ENCODE measurements at places on chromosomes 6 and 20.

GRCh38 chr6:69289689-69290495 lies 506.9 kb downstream of the LMBRD1 start:
- DNase-seq = no peak

GRCh38 chr6:151181706-151182363 lies 57.9 kb upstream of the AKAP12 start:
- no peak for DNase-seq

DNA sequence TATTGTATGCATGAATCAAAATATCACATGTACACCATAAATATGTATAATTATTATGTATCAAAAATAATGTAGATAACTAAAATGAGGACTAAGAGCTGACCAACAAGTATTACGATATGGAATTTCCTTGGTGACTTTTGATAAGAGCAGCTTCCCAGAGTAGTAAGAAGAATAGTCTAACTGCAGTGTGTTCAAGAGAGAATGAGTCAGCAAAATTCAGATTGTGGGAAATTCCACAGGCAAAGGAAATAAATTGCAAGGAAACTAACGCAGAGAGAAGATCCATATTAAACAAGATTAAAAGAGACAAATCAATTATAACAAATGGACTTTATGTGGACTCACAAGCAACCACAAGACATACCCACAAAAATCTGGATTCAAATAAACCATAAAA lies 26.4 kb downstream of the FRK start:
- DNase-seq = no peak

GRCh38 chr6:26029570-26029856 lies 57.7 kb upstream of the HFE start:
- DNase-seq = no peak

DNA sequence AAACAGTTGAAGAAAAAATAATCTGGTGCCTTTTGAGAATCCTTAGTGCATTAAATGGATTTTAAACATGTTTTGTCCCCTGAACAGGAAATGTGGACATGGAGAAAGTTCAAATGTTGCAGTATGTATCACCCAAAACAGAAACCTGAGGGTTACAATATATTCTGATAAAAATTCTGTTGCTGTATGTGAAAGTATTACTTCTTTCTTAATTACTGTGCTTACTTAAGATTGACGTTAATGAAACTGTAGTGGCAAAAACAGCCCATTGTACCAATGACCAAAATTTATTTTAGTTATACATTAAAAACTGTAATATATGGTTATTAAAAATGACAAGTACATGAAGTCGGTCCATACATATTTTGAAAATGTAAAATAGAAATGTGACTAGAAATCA lies 100.6 kb downstream of the PRDM1 start:
- DNase-seq = no peak

DNA sequence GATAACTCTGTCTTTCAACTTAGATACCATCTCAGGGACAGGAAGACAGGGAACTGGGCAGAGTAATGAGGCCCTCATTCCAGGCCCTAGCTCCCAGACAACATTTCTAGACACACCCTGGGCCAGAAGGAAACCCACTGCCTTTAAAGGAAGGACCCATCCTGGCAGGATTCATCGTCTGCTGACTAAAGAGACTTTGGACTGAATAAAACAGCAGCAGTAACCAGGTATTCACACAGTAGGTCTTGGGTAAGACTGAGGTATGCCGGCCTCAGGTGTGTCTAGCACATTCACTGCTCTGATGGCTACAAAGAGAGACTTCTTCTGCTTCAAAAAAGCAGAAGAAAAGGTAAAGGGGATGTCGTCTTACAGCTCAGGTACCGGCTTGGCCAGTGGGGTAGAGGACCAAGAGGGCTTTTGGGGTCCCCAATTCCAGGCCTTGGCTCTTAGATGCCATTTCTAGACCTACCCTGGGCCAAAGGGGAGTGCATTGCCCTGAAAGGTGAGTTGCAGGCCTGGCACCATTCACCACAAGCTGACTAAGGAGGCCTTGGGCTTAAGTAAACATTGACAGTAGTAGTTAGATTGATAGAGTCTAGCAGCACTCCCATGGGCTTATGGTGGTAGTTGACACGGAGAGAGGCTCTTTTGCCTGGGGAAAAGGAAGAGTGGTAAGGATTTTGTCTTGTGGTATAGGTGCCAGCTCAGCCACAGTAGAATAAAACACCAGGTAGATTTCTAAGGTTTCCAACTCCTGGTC lies 13.4 kb downstream of the SNX14 start:
- no peak for DNase-seq

- DNase-seq = no peak
These were observed 650.5 kb downstream of the UTRN start for GRCh38 chr6:144935661-144936060.

DNA sequence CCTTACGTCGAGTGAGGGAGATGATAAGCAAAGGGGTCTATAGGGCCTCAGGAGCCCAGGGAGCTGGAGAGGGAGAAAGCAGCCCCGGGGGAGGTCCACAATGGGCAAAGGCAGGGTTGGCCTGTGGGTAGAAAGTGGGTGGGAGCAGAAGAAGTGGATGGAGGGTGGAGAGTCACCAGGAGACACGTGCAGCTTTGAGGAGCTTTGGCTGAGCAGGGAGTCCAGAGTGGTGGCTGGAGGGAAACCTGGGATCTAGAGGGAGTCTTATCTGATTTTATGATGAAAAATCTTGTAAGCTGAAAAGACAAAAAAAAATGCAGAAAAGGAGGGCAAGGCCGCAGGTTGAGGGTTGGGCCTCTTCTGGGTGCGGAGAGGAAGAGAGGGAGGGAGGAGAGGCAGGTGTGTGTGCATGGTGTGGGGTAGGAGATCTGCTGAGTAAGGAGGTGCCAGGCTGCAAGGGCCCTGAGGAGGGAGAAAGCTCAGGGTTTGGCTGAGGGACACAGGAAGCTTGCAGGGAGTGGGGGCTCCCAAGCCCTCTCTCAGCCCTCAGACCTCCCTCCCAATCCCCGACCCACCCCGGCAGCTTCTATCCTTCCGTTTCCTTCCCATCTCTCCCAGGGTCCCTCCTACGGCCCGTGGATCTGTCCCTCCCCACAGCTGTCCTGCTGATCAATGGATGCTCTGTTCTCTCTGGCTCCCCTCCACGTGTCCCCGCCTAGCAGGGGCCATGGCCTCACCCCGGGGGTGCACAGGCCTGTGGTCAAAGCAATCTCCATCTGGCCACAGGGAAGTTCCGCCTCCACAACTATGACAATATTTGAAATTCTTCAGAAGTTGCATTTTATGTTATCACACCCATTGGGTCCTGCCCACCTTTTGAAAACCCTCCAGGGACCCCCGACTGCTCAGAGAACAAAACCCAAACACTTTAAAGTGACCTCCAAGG lies 17.1 kb upstream of the BPI start:
- peak; percentile 31 for DNase-seq

GRCh38 chr6:119166024-119166784 lies 87.7 kb upstream of the FAM184A start:
- no peak for DNase-seq

- no peak for DNase-seq
These were observed 190.3 kb upstream of the PCSK2 start for GRCh38 chr20:17036541-17036940.

- DNase-seq = no peak
These were observed 64.8 kb downstream of the IBTK start for GRCh38 chr6:82182756-82183155.

DNA sequence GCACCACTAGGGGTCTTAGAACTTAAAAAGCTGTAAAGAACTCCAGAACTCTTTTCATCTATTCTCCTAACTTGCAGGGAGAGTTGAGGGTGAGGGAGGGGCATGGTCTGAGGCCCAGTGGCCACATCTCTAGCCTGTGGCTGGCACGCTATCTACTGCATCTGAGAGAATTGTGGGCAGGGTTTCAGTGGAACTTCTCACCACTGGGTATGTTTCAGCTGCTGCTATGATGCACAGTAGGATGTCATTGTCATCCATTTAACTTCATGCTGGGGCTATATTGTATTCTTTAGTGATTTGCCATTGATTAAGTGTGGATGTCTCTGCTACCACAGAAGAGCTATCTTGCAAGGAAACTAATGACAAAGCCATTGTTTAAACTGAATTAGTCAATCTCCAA lies 4.5 kb downstream of the TMEM14A start:
- DNase-seq = no peak

GRCh38 chr20:38789503-38790199 lies 15.8 kb upstream of the PPP1R16B start:
- DNase-seq = no peak

DNA sequence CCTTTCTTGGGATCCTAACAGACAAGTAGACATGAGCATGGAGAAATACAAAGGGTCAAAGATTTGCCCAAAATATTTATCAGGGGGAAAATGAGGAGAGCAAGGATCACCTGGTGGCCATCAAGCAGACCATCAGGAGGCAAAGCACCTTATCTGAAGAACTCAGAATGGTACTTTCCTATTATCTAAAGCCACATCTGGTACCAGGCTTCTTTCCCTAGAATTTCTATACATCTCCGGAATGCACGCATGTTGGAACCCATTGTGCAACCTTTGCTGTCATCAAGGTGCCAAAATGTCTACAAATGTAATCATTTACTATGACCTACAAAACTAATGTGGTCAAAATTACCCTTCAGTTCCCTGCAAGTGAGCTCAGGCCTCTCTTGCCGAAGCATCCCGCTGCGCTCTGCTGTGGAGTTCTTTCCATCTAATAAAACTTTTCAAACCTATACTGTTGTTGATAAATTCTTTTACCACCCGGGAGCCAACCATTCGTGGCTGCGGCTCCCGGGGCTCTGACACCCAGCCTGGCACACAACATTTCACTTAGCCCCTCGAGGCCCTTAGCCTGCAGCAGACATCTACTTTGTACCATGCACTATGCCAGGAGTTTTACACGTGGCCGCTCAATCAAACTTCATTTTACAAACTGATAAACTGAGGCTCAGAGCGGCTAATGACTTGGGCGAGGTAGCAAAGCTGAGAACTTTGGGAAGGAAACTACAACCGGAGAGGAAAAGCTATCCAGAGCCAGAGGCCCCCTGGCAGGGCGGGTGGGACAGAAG lies 3.8 kb upstream of the CPXM1 start:
- no peak for DNase-seq

DNA sequence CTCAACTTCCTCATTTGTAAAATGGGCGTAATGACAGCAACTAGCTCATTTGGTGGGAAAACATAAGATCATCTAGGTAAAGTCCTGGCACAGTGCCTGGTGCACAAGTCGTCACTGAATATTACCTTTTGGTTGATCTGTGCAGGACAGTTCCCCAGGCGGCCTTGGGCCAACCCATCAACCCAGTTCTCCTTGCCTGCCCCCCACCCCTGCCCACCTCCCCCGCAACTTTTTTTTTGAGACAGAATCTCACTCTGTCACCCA lies 99.2 kb downstream of the JPH2 start:
- no peak for DNase-seq

DNA sequence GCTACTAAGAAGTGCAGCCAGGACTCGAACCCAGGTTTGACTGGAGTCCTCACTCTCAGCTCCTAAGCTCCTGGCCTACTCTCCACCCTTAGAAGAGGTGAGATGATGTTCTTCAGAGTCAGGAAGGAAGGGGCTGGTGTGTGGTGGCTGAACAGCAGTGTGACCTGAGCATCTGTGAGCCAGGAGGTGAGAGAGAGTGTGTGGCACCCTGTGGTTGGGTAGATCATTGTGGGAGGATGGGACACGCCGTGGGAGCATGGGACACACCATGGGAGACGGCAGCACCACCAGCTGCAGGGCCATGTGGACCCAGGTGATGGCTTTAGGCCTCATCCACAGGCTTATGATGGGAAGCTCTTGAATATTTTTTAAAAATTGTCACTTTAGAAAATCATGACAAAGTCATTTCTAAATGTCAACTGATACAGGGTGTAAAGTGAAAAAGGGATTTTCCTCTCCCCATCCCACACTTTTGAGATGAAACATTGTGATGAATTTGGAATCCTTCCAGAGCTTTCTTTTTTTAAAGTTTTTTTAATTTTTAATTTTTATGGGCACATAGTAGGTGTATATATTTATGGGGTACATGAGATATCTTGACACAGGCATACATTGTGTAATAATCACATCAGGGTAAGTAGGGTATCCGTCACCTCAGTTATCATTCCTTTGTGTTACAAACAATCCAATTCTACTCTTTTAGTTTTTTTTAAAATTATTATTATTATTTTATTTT lies 31.6 kb downstream of the SRC start:
- DNase-seq = no peak

GRCh38 chr6:8857160-8857559 lies 421.8 kb upstream of the SLC35B3 start:
- DNase-seq = no peak

GRCh38 chr20:9025643-9026042 lies 43.2 kb upstream of the PLCB4 start:
- no peak for DNase-seq

DNA sequence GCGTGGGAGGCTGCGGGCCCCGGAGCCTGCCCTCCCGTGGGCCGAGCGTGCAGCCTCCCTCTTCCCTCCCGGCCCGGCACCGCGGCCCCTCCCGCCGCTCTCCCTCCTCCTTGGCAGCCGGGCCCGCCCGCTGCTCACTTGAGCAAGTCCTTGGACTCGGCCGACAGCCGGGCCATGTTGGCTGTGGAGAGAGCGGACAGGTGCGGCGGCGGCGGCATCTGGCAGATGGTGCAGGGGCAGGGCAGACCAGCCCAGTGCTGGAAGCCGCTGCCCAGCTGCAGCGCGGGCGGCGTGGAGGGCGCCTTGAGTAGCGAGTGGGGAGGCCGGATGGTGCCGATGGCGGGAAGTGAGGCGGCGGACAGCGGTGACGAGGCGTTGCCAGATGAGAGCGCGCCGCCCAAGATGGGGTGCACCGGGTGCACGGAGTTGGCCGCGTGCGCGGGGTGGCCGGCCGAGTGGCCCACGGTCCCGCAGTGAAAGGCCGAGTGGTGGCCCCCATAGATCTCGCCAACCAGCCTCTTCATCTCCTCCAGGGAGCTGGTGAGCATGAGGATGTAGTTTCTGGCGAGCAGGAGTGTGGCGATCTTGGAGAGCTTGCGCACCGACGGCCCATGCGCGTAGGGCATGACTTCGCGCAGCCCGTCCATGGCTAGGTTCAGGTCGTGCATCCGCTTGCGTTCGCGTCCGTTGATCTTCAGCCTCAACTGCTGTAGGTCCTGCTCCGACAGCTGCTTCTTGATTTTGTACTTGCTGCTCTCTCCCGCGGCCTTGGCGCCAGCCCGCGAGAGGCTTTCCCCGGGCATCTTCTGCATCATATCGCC lies 766 bp downstream of the OLIG3 start:
- no peak for DNase-seq

DNA sequence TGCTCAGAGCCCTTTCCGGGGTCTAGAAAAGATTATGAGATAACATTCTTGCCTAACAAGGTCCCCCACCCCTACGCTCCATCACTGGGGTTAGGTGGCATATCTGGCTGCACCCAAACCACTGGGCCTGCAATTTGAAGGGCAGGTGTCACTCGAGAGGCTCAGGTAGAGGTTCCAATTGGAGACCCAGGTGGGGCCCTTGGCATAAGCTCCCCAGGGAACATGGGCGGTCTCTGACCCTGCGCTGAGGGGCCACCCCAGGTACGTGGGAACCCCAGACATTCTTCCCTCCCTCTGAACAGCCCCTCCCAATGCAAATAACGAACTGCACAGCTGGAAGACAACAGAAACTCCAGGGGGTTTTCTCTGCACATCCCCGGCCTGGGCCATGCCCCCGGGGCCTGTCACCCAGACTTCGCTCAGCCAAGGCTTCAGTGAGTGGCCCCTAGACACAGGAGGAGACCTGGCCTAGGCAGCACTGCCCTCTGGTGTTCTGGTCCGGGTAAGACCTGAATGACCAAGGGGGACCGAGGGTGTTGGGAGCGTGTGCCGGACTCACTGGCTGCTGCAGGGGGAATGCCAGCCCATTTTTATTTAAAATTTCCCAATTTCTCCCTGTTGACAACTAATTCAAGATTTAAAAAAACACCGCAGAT lies 47.5 kb downstream of the DSTN start:
- peak; percentile 55 for DNase-seq
